ENCODE measurements at places on chromosomes 7 and 10.

- no peak for ATAC-seq
Measured at GRCh38 chr7:87151729-87152111, 533 bp upstream of the DMTF1 start.

DNA sequence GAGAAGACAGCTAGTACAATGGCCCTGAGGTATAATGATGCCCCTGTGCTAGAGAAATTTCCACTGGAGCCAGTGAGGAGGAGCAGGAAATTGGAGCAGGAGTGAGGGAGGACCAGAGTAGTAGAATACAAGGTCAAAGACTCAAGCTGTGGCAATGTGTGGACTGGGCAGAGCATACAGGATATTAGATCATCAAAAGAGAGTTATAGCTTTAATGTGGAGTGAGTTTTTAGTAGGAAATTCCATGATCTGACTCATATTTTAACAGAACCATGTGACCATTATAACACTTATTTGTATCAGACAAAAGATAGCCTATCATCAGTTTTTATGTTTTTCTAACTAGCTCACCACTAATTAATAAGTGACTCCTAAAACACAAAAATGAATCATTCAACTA, 154.1 kb downstream of the DGKB start:
- no peak for ATAC-seq

DNA sequence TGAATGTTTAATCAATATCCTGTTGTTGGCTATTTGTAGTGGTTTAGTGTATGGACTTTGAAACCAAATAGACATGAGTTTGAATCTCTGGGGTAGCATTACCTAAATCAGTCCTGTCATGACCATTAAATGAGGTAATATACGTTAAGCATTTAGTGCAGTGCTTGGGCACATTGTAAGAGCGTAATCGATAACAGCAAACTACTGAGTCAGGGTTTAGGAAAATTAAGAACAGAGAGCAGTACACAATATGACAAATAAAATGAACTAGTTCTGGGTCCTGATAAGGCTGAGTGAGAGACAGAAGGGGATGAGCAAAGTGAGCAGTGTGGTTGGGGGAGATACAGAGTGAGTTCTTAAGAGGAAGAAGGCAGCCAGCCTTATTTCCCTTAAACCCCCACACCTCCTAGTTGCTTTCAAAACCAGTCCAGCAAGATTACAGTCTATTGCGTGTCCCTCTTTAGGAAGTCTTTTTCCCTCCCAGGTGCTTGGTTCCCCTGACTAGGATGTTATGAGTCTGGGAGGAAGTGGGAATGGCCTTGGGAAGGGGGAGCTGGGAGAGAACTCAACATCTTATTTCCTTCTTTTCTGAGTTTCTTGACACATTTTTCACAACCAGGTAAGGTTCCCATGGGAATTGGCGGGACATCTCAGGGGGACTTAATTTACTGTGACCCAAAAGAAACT, 171.0 kb downstream of the SND1 start:
- ATAC-seq = peak; percentile 62

DNA sequence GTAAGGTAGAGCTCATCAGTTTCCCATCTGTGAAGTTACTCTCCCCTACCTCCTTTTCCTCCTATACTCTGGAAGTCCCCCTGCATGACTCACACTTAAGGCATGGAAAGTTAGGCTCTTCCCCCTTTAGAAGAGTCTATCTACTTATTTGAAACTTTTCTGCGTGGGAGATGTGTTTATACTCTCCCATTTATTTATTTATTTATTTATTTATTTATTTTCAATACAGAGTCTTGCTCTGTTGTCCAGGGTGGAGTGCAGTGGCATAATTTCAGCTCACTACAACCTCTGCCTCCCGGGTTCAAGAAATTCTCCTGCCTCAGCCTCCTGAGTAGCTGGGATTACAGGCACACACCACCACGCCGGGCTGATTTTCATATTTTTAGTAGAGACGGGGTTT, 107.5 kb upstream of the JCAD start:
- ATAC-seq = no peak

DNA sequence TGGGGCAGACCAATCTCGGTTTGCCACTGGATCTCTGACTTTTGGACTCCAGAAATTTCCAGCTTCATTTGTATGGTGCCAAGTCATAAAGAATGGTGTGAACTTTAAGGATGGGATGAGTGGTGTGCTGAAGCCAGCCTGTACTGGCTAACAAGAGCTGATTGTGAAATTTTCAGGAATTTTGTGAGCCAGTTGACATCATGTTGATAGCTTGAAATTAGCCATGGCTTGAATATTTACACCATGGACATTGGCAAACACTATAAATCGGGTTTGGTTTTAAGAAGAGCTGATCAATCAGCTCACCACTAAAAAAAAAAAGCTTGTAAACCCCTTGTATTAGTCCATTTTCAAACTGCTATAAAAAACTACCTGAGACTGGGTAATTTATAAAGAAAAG, 14.1 kb upstream of the MYH16 start:
- ATAC-seq = no peak

DNA sequence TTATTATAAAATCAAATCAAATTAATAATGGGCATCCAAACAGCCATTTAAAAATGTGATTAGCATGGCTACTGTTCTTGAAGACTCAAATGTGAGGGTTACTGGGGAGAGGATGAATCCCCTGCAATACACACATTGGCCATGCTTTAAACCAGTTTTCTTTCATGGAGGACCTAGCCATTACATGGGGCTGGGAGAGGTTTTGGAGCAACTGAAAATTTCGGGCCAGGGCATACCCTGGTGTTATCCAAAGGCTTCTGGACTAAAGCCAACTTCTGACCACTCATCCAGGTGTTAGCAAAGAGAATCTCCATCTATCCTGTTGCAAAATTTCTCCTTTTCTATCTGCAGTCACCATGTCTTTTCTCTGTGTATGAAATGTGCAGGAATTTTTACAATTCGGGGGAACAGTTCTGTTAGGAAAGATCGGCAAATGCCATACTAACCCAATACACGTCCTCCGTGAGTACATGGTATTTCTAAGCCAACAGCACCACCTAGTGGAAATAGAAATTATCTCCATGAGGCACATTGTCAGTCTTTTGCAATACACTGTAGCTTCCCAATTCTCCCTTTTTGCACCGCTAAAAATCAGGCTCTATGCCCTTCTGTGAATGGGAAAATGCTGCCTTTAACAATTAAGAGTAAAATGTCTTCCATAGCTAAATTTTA, 47.0 kb upstream of the ZNF107 start:
- peak; percentile 68 for ATAC-seq

DNA sequence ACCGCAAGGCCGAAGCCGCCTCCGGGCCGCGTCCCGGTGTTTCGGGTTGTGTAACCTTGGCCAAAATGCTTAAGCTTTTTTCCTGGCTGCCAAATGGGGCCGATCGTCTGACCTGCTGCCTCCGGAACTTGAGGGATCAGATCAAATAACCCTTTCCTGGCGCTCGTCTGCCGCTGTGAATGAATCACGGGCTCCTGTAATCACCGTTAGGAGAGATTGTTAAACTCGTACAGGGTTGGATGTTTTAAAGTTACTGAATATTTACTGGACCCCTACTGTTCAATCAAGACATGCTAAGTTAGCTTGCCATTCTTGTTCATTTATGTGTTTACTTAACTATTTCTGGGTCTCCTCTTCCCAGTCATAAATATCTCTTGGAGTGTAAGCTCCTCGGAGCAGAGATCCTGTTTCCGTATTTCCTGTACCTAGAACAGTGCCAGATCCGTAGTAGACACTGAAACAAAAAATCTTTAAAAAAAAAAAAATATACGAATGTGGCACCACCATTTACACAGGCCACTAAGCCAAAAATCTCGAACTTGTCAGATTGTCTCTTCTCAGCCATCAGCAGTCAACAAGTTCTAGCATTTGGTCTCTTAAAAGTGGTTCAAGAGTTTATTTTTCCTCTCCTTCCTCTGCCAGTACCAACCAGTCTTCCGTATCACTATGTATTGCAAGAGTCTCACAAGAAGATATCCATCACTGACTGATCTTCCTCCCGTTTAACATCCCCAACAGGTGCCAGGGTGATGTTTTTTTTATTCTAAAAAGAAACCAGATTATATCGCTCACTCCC, 650 bp upstream of the TM9SF3 start:
- peak; percentile 32 for ATAC-seq

All from esophagus mucosa (tissue), 1 donor.